ENCODE measurements at places on chromosomes 4 and X.

- no peak for DNase-seq
These were observed 22.7 kb upstream of the SEPTIN11 start for GRCh38 chr4:76926841-76927240.

- DNase-seq: no peak
These were observed 38.5 kb upstream of the FGFBP2 start for GRCh38 chr4:16001484-16001858.

- no peak for DNase-seq
These were observed 39.6 kb upstream of the DIPK2B start for GRCh38 chrX:45240301-45240700.

- no peak for DNase-seq
These were observed 127.7 kb downstream of the RBMX2 start for GRCh38 chrX:130529531-130529930.

DNA sequence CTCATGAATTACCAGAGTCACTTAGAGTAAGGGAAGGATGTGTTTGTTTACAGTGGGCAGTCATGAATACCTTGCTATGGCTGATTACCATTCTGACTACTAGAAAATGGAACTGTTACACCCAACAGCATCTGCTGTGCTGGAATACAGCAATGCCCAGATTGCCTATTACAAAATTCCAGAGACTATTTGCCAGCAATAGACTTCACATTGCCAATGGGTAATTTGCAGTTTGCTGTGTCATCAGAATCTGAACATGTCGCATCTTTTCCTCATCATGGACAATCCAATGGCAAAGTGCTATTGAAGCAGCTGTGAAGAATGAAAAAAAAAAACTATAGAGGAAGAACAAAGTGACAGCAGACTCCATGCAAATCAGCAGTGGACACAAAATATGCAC, 356.6 kb downstream of the CXXC4 start:
- no peak for DNase-seq

DNA sequence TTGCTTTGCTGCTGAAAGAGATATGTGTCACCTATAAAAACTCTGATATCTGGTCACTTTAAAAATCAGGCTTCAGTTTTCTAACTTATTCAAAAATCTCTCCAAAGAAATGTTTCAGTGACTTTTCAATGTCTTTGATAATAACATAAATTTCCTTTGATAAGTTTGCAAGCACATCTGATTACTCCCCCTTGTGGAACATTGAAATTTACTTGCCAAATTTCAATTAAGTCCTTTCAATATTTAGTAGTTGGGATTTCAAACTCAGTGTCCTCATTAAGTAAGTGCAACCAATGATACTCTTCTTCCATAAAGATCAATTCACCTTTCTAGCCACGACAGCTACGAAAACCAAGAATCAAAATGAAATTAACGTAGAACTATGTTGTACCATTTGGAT, 151.3 kb upstream of the FAM47C start:
- DNase-seq: no peak

- DNase-seq: no peak
These were observed 9.9 kb upstream of the GASK1B start for GRCh38 chr4:158182736-158183135.

- DNase-seq: no peak
These were observed 54.6 kb downstream of the SPANXN3 start for GRCh38 chrX:143462696-143463095.

DNA sequence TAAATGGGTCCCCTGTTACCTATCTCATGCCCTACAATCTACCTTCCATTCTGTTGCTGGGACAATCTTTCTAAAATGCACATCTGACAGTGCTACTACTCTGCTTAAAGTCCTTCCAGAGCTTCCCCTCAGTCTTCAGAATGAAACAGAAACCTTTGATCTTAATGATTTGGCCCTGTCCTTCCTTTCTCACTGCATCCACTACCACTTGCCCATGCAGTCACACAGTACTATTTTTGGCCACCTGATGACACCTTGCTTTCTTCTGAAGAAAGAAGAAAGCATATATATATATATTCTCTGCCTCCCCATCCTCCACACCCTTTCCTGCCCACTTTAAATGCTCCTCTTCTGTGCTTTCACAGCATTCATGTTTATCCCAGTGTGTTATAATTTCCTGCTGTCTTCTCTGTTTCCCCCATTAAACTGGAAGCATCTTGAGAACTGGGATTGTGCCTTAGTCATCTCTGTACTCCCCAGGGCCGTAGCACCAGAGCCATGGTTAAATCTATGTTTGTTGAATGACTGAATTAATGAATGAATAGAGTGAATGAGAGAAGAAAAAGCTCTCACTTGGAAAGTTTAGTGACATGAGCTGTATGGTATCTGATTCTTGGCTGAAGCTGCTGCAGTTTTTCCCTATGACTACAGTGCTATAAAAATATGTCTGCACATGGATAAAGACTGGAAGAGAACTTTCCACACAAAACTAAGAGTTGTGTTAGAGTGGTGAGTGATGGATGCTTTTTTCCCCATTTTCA, 56.2 kb downstream of the RTL9 start:
- no peak for DNase-seq

DNA sequence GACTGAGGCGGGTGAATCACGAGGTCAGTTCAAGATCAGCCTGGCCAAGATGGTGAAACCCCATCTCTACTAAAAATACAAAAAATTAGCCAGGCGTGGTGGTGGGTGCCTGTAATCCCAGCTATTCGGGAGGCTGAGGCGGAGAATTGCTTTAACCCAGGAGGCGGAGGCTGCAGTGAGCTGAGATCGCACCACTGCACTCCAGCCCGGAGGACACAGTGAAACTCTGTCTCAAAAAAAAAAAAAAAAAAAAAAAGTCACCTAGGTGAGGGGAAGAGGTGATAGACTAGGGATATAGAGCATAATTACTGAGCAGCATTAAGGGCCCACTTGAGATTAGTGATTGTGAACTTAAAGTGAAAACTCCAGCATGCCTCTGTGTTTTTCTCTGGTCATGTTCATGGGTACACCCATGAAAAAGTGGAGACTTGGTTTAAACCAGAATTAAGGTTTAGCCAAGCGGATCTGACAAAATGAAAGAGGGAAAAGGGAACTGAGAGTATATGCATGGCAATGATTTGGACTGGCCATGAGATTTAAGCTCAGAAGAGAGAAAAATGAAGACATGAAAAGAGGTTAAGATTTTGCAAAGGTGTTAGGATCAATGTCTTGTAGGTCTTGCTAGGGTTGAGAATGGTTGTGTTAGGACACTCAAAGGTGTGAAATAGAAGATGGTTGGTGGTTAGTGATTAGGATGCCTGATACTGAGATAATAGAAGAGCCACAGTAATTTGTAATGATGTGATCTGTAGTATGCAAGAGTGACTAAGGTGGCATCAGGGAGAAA, 105.0 kb downstream of the RAB28 start:
- no peak for DNase-seq

GRCh38 chrX:2718821-2719220, 27.7 kb downstream of the CD99 start:
- DNase-seq: no peak

GRCh38 chr4:103075894-103076746, 441 bp downstream of the SLC9B2 start:
- DNase-seq: peak; percentile 37

DNA sequence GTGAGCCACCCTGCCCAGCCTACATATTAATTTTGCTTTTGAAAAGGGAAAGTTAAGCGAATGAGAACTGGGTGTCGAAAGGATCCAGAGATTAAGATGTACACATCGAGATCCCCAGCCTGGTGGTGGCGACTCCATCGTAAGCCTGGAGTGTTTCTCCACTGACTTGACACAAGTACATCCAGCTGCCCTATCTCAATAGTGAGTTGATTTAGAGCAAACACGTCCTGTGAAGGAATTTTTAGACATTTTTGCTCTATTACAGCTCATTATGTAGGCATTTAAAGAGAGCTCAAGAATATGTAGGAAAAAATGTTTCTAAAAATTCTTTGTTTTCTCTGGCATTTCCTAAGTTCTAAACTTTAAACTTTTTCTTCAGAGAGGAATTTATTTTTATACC, 11.7 kb upstream of the CLDN34 start:
- no peak for DNase-seq

DNA sequence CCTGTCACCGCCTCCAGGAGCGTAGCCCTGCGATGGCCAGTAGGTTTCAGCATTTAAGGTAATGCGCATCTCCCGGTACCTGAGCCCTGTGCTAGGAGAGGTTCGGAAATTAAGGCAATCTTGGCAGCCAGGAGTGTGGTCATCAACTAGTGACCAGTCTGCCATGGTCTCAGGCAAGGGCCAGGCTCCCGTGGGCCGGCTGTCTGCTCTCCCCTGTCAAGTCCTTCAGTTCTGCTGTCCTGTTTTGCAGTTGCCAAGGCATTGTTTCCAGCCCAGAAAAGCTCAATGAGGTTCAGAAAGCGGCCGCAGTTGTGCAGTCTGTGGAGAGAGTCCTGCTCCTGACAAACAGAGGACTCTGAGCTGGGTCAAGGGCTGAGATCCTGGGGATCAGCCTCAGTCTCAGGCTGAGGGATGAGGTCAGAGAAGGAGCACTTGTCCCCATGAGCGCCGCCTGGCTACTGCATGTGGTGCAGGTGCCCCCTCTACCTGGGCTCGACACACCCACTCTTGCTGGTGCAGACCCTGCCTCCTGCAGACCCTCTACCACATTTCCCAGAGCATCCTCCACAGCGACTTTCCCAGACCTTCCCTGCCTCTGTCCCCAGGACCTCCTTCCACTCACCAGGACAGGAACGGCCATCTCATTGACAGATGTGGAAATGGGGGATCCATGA, 53.4 kb upstream of the PSAPL1 start:
- DNase-seq: no peak

DNA sequence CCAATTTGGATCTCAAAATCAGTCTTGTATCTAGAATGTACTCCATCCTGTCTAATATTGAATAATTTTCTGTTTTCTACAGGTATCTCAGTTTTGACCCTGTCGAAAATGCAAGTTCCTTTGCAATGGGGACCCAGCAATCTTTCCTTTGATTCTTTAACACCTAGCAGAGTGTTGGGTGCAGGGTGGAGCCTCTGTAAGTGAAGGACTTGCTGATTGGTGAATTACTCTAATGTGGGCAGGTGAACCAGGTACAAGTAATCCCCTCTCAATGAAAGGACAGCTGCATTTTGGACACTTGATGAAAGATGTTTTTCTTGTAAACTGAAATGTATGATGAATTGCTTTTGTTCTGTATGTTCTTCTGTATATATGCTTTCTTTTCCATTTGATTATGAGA, 54.9 kb downstream of the NWD2 start:
- no peak for DNase-seq

DNA sequence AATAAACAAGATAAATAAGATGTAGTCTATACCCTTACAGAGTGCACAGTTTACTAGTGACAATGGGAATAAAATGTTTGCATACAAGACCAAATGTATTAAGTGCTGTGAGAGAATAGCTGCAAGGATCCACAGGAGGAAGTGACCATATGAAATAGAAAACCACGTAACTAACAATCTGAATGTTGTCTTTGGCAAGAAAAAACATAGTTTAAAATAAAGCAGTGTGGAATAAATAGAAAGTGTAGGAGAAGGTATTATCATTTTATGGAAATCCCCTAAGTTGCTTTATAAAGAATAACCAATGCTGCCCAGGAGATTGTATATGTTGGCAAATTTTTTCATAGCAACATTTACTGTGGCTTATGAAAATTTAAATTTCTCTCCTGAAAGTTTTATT, 116.1 kb downstream of the PCDH7 start:
- no peak for DNase-seq

DNA sequence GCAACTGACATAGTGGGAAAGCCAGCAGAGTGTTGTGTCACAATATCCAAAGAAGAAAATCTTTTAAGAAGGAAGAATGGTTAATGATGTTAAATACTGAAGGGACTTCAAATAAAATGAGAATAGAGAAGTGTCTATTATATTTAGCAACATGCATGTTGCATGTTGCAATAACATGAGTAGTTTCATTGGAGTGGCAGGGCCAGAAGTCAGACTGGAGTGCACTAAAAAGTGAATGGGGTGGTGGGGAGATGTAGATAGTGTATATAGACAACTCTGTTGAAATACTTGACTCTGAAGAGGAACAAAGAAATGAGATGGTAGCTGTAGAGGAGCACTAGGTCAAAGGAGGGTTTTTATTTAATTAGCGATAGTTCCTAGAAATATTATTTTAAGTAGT, 9.5 kb upstream of the AMMECR1 start:
- DNase-seq: no peak

DNA sequence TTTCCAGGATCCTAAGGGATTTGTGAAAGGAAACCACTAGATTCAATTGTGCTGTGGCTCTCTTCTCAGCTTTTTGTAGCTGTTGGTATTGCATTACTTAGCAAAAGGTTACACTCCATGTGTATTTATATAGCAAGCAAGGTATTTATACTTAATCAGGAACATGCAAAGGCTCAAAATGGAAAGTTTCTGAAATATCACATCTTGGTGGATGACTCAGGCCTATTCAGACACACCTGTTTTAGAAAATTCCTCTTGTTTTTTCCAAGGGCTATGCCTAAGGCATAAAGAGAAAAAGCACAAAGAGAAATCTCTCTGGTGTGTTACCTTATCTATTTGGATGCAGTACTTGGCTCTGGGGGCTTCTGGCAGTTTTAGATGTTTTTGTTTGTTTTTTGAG, 144.4 kb upstream of the GALNT7 start:
- no peak for DNase-seq

DNA sequence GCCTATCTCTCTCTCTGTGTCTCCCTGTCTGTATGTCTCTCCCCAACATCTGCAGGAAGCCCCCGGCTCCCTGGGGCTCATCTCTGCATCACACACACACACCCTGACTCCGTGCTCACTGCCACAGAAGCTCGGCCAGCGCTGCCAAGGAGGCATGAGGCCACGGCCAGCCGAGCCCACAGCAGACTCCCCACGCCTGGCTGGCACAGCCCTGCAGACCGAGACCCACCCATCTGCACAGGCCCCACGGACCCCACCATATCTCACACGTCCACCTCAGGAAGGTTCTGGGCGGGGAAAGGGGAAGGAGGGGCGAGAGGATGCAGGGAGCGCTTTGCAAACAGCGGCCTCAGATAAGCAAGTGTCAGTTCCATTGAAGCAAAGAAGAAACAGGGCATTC, 28.5 kb upstream of the SLC25A6 start:
- no peak for DNase-seq

- DNase-seq: no peak
These were observed 32.2 kb downstream of the TBC1D14 start for GRCh38 chr4:6941796-6942195.

DNA sequence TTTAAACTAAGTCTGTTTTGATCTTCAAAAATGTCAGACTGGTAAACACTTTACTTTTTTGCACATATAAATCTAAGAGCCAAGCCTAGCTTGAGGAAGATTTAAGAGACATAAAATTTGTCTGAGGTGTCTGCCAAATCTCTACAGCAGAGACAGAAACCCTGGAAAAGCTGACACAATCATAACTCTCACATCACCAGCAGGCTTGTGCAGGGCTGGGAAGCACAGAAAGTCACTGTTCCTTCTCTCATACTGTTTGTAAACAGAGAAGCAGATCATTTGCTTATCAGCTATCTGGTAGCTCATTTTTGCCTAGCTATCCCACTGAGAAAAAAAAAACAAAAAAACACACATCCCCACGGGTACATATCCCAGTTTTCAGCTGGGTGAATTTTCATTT, 7.0 kb downstream of the ENOX2 start:
- DNase-seq: no peak

GRCh38 chr4:144104509-144105130, 35.9 kb downstream of the GYPA start:
- DNase-seq: no peak

Data from stimulated activated CD4-positive, alpha-beta T cell treated with anti-CD3 and anti-CD28 coated beads, Interleukin-1b, Interleukin-23, amount 100 ng/mL, for 1 hour (primary cell).